ENCODE measurements at places on chromosomes 5 and 9.

- DNase-seq: no peak
Measured at GRCh38 chr5:173972607-173972924, 16.4 kb upstream of the C5orf47 start.

GRCh38 chr9:99169982-99170761, 51.6 kb downstream of the ALG2 start:
- DNase-seq: peak; percentile 24

- no peak for DNase-seq
Measured at GRCh38 chr9:136121801-136122200, 3.1 kb upstream of the TMEM250 start.

DNA sequence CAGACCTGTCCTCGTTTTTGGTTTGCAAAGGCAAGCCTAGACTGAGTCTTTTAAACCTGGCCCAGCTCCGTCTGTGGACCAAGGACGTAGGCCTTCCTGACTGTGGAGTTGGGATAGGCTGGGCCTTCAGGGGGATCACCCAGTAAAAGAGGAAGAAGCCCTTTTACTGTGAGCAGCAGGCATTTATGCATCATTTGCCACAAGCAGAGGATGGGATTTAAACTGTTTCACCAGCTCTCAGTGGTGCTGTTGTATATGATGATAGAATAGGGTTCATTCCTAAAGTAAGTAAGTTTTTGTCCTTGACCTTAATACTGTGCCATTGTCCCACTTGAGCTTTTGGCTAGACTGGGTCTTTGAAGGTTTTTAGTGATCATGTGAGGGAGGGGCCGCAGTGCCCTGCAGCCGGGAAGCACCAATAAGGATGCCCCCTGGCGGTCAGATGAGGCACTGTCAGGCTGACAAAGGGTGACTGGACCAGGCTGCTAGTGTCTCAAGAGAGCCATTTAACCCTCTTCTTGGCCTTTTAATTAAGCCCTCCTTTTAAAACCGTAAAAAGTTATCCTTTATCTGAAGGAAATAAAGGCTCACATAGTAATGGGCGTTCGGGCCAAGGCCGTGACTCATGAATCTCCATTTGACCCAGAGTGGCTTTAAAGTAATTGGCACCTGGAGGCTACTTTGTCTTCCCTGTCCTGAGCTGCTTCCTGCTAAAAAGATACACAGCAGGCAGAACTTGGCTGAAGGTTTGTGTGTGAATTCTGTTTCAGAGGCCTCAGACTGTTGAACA, 74.0 kb downstream of the UBAP1 start:
- DNase-seq: peak; percentile 39

GRCh38 chr9:30943446-30944224, 1440.8 kb upstream of the ACO1 start:
- DNase-seq: no peak

GRCh38 chr5:78837836-78838235, 147.3 kb downstream of the ARSB start:
- no peak for DNase-seq

GRCh38 chr9:93682155-93682968, 106.0 kb downstream of the PHF2 start:
- DNase-seq: peak; percentile 21

DNA sequence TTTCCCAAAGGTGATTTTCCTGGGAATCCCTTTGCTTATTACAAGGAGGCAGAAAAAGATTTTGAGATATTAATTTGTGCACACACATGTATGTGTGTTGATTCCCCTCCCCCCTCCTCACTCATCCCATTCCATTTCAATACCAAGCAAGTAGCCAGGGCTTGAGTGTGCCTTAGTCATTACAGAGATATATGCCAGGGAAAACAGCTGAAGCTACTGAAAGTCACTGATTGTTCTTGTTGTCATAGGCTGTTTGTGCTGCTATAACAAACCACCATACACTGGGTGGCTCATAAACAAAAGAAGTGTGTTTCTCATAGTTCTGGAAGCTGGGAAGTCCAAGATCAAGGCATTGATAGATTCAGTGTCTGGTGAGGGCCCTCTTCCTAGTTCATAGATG, 158.6 kb downstream of the BAAT start:
- DNase-seq: no peak

DNA sequence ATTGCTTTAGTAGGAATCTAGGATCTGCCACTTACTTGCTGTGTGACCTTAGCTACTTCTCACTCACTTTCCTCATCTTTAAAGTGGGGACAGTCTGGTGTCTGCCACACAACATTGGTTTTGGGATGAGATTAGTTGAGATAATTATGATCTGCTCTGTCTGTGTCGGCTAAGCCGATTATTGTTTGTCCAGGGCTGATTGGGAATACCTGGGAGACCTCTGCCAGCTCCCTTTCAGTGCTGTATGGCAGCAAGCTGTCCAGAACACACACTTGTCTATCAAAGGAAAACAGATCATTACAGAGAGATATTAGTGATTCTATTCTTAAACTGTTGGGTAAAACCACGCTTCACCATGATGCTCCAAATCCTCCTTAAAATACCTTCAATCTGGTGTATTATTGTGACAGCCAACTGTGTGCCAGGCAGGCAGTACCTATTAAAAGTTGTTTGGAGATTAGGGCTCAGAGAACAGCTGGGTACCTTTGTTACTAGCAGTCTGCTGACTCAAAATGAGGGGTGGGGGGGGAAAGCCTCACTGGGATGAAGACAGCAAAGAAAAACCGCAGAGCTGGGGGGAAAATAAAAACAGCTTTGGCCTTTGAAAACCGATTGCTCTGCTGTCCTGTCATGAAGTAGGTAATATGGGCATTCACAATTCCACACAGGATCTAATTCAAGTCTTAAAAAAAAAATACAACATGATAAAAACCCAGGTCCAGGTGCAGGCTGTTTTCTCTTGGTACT, 458.4 kb upstream of the C9orf72 start:
- DNase-seq: no peak

DNA sequence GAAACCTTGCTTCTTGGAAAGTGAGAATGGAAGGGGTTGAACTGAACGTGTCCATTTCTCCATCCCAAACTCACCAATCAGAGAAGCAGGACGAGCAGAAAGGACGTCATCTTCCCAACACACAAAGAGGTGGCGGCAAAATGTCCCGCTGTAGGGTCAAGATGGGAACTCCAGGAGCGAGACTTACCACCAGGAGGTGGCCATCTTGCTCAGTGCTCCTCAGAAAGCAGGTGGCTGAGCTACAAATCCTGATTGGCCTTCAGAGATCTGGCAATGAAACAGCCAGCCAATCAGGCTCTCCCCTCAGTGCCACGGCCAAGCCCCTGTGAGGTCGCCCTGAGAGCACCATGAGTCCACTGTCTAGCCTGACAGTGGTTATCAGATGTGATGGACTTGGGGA, 259.0 kb downstream of the NDUFS4 start:
- DNase-seq: no peak

GRCh38 chr5:65790371-65791163, 68.6 kb downstream of the NLN start:
- no peak for DNase-seq

- DNase-seq: no peak
Measured at GRCh38 chr9:89863141-89863540, 258.3 kb downstream of the GADD45G start.

DNA sequence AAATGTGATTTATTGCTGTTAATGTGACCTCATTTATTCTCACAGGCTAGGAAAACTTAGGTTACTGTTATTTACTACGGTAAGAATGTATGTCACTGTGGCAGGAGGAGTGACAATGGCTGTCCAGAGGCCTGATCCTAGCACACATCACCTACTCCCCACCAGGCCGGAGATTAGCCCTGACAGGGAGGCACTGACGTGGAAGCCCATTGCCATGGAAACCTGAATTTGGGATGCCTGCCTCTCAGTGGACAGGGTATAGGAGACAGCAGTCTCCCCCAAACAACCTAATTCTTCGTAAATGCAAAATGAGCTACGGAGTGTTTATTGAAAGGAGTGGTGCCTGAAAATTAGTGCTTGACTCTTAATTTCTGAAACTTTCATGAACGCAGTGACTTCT, 87.6 kb upstream of the SMARCA2 start:
- no peak for DNase-seq

GRCh38 chr9:94761481-94761880, 35.0 kb downstream of the AOPEP start:
- no peak for DNase-seq

DNA sequence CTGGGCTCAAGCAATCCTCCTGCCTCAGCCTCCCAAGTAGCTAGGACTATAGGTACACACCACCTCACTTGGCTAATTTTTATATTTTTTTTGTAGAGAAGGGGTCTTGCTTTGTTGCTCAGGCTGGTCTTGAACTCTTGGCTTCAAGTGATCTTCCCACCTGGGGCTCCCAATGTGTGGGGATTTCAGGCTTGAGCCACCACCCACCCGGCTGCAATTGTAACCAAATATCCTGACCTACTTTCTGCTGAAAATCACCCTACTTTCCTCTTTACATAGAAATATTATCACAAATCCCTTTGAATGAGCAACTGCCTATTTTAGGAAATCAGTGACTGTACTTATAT, 59.6 kb upstream of the ZNF608 start:
- no peak for DNase-seq

DNA sequence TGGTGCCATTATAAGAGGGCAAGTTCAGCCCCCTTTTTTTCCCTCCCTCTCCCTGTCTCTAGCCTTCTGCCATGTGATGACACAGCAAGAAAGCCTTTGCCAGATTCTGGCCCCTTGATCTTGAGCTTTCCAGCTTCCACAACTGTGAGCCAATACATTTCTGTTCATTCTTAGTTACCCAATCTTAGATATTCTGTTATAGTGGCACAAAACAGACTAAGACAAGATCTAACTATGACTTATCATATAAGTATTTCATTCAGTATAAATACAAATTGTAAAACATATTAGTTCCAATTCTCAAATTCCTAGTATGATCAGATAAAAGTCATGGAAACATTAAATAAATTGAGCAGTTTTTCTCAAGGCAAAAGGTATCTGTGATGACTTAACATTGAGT, 276.3 kb downstream of the COX7C start:
- no peak for DNase-seq

GRCh38 chr5:107331882-107332281, 338.9 kb downstream of the EFNA5 start:
- no peak for DNase-seq

- no peak for DNase-seq
Measured at GRCh38 chr5:132458226-132458560, 32.4 kb downstream of the IRF1 start.

- DNase-seq: no peak
Measured at GRCh38 chr9:17319864-17320263, 185.0 kb downstream of the CNTLN start.

- DNase-seq: no peak
Measured at GRCh38 chr5:157026789-157027424, 32.0 kb downstream of the HAVCR1 start.

GRCh38 chr5:76982450-76982849, 29.6 kb downstream of the CRHBP start:
- DNase-seq: no peak

DNA sequence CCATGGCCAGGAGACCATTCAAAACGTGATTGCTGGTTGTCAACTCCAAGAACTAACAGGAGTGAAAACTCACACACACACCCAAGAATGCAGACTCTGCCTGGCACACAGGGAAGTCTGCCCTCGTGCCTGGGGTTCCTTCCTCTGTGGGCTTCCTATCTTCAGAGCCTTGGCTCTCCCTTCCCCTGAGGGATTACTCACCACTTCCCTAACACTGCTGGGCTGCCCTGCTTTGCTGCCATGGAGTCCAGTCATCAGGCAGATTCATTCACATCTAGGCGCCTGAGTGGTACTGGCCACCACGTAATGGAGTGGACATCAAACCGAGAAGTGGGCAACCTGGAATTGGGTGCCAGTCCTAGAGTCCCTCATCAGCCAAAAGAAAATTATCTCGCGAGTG, 76.4 kb upstream of the PRSS3 start:
- no peak for DNase-seq

DNA sequence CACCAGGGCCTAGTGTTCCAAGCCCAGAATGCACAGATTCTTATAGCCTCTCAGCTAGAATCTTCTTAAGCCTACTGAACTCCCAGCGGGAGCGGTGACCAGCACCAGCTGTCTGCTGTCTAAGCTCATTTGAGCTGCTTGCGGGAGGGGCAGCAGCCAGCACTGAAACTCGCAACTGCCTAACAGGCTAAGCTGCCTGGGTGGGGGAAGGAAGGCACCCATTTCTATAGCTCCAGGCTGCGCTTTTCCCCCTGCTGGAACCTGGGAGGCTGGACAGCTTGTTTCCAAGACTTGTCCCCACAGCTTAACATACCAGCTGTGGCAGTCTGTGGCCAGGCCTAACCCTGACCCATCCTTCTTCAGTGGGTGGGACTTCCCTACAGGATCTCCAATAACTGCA, 512.9 kb downstream of the EFNA5 start:
- no peak for DNase-seq

GRCh38 chr9:70444904-70445303, 30.4 kb upstream of the KLF9 start:
- no peak for DNase-seq

- DNase-seq: peak; percentile 51
Measured at GRCh38 chr9:9620736-9621135, 992.1 kb downstream of the PTPRD start.

- no peak for DNase-seq
Measured at GRCh38 chr5:158752656-158752973, 347.1 kb downstream of the EBF1 start.

DNA sequence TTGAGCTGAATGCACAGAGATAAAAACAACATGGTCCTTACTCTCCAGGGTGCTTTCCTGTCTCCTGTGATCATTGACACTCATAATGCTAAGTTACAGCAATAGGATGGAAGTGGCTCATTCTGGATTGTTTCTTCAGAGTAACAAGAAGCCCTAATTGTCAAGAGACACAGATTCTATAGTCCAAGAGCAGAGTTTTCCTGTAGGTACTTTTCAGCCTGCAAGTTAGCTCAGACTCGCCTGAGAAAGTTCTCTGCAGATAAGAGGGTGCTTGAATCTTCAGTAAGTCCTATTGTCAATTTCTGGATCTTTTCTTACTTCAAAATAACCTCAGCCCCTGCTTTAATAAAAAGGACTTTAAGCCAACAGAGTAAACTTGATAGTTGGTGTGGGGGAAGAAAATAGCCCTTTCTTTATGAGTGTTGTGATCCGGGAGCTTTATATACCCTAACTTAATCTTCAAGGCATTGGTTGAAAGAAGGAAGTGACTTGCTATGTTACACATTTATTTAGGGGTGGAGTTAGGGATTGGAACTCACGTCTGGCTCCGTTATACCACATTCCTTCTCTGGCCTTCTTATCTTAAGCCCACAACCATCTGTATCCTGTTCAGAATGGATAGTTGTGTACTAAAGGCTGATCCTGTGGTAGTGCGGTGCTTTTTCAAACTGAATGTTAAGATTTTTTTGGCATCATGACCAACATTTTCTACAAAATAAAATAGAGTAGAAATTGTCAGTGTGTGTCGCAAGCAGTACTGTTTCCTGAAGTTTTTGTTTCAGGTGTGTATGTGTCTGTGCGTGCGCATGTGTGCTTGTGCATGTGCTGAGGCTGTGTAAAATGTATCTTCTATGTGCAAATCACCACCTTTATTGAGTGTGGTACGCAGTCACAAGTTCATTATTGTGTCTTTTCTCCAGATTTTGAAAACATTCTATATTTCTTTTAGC, 173.9 kb downstream of the WDR70 start:
- no peak for DNase-seq

DNA sequence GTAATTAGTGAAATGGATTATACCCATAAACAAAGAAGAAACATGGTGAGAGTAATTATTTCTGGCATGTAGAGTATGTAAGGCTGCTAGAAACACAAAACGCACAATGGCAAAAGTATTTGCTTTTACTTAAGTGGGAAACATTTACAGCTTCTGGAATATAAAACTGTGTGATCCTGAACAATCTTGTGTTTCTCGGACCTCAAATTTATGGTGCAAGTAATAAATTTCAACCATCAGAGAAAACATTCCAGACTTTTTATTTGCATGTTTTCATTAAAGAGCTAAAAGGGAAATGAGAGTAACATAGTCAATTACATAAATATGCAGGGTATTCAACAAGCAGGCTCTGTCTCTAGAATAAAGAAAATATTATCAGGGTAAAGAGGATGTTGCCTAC, 17.2 kb upstream of the PRR16 start:
- DNase-seq: no peak
